T-helper 9 cell (primary cell): ENCODE measurements at places on chromosomes 4 and X.

- DNase-seq, result no peak
These were observed 50.5 kb upstream of the NDST3 start for GRCh38 chr4:117983541-117984365.

DNA sequence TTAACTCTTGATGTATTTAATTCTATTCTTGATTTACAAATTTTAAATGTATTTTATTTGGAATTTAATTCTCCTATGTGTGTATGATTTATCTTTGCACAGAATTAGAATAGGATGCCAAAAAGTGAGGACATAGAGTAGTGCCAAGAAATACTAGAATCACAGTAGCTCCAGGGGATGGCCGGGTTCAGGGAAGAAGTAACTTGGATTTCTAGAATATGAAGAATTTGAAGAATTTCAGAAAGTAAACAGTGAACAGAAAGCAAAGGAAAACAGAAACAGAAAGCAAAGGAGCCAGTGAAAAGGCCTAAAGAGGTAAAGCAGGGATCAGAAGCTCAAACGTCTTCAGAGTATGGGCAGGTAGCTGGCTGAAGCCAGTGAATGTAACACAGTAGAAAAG, 1187.6 kb downstream of the RPA4 start:
- DNase-seq, result no peak

- DNase-seq, result no peak
These were observed 31.8 kb upstream of the CENPU start for GRCh38 chr4:184765473-184766340.

GRCh38 chr4:162151850-162152249, 11.9 kb downstream of the FSTL5 start:
- DNase-seq, result no peak

DNA sequence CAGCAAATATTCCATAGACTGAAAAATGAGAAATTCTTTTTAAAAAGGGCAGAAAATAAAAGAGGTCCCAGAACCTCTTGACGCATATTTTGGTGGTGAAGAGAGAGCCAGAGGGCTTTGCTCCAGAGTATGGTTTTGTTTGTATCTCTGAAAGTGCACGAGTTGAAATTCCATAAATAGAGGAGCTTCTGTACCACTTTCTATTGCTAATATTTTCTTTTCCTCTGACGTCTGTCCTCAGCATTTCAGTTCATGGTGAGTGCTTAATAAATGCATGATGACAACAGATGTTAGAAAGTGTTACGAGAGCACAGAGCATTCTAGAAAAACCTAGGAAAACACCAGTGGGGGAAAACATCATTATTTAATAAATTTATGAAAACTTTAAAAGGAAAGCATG, 145.6 kb downstream of the AMELX start:
- no peak for DNase-seq

DNA sequence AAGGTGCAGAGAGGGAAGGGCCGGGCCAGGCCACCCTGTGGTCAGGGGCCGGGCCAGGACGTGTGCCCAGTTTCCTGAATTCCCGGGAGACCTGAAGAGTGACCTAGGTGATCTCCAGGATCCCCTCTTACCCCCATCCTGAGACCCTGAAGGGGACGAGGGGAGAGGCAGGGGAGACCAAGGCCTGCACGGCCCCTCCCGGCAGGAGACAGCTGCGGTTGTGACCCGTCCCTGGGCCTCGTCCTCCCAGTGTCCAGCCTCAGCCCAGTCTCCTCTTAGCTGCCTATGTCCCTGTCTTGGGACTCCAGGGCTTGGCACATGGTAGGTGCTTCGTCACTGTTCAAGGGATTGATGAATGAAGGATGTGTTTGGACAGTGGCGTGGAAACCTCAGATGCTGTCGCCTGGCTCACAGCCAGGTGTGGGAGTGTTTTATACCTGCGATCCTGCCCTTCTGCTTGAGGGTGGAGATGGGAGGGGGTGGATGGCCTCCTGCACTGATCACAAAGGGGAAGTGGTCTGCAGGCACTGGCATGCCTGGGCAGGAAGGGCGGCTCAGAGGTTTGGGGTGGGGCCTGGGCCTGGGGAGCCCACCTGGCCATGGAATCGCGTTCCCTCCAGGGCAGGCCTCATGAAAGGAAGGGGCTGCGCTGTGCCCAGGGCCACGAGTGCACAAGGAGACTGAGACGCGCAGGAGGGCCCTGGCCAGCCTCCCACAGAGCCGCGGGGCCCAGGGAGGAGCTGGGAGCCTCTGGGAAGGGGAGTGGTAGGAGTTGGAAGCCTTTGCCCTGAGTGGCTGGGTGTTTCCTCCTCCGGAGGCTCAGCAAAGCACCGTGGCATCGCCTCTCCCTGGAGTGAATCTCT, 6.9 kb downstream of the SH3TC1 start:
- DNase-seq, result no peak

- DNase-seq, result no peak
These were observed 59.9 kb downstream of the TRIML1 start for GRCh38 chr4:188198982-188199792.

DNA sequence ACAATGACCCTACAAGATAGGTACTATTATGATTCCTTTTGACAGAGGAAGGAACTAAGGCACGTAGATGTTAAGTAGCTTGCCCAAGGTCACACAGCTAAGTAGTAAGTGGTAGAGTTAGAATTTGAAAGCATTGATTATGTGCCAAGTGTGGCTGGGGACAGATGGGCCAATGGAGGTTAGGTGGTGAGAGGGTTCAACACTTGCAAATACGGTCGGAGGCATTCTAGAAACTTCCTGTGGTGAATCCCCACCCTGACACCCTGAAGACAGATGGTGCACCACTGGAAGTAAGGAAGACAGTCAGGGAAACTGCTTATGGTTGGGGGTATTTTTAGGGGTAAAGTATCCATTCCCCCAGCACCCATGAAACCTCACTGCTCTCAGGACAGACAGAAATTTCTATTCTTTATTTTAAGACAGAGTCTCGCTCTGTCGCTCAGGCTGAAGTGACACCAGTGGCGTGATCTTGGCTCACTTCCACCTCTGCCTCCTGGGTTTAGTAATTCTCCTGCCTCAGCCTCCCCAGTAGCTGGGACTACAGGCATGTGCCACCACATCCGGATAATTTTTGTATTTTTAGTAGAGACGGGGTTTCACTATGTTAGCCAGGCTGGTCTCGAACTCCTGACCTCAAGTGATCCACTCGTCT, 142.5 kb downstream of the RASL11B start:
- DNase-seq, result no peak
